ENCODE measurements at places on chromosomes 12 and 14. TPM values are rescaled to one million over a fixed set of nuclear protein-coding genes. Genes with fewer than 3 reads are reported as not detected.

Gene CBLN3
- 0.87 TPM for total RNA-seq

Gene LTBP2
- 157 TPM for total RNA-seq

Gene SVOP
- total RNA-seq, result not detected

Gene PAX9
- 0.39 TPM for total RNA-seq

Gene YBX3
- 242 TPM for total RNA-seq

Gene IPO4
- total RNA-seq, result 36.2 TPM

Gene GALNT4
- total RNA-seq, result 5.1 TPM

Gene SLC38A4
- total RNA-seq, result 0.33 TPM

Gene GYS2
- not detected for total RNA-seq

Gene MAP3K9
- total RNA-seq, result 14.7 TPM

Gene KCNK10
- not detected for total RNA-seq

Gene CCDC38
- under 0.01 TPM for total RNA-seq

Gene B4GALNT3
- total RNA-seq, result 0.39 TPM

Gene DAO
- not detected for total RNA-seq

Gene PPP1R1A
- not detected for total RNA-seq

Gene ZFYVE1
- total RNA-seq, result 25.8 TPM

Gene FZD10
- not detected for total RNA-seq

Gene PIANP
- not detected for total RNA-seq

Gene RAP1B
- total RNA-seq, result 54.6 TPM

Gene ERBB3
- total RNA-seq, result 74.6 TPM

Gene NOVA1
- total RNA-seq, result not detected

Gene ARHGAP9
- total RNA-seq, result not detected

Gene NOS1
- not detected for total RNA-seq

Gene ASCL1
- total RNA-seq, result not detected

Gene IFNG-AS1
- total RNA-seq, result not detected

Gene KSR2
- under 0.01 TPM for total RNA-seq

Gene TAS2R13
- 1.5 TPM for total RNA-seq

Gene PRH2
- total RNA-seq, result 1.2 TPM

Gene LAG3
- total RNA-seq, result 0.11 TPM

Gene GRIN2B
- 0.33 TPM for total RNA-seq

Gene OGFOD2
- total RNA-seq, result 9.7 TPM

Gene PLEKHG7
- total RNA-seq, result not detected

Gene PRB2
- not detected for total RNA-seq

Gene TCL1B
- not detected for total RNA-seq

Gene TSHR
- 0.22 TPM for total RNA-seq

Gene SDS
- not detected for total RNA-seq

Gene ACOT6
- not detected for total RNA-seq

Gene KRT77
- not detected for total RNA-seq

Gene SDR9C7
- total RNA-seq, result not detected

Gene DTX1
- total RNA-seq, result not detected

Gene CLEC9A
- total RNA-seq, result not detected

Gene RHEBL1
- not detected for total RNA-seq

Gene NXPH4
- not detected for total RNA-seq

Gene PLA2G1B
- not detected for total RNA-seq

Gene NDUFA9
- 22.4 TPM for total RNA-seq

Gene KRT73
- total RNA-seq, result not detected

Gene METTL3
- total RNA-seq, result 40.8 TPM

Gene MEG3
- total RNA-seq, result 1,167 TPM

Gene EXOC3L4
- total RNA-seq, result not detected

Gene ATG2B
- 20.1 TPM for total RNA-seq

Gene NPFF
- total RNA-seq, result not detected

Gene SLC25A47
- total RNA-seq, result not detected

Gene C14orf132
- 0.11 TPM for total RNA-seq

Gene GPX2
- not detected for total RNA-seq

Gene TOMM20L
- not detected for total RNA-seq

Gene EIF2S3B
- 1.2 TPM for total RNA-seq

Gene NGB
- total RNA-seq, result not detected

All from placental epithelial cell (primary cell).